ENCODE measurements at places on chromosomes 3 and 15.

- DNase-seq, result no peak
These were observed 180.6 kb downstream of the GREM1 start for GRCh38 chr15:32898414-32898813.

DNA sequence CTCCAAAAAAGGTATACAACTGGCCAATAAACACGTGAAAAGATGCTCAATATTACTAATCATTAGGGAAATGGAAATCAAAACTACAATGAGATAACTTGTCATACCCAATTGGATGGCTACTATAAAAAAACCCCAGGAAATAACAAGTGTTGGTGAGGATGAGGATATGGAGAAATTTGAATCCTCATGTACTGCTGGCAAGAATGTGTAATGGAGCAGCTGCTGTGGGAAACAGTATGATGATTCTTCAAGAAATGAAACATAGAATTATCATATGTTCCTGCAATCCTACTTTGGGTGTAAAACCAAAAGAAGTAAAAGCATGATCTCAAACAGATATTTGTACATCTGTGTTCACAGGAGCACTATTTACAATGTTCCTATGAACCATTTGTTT is 67.4 kb downstream of the RPLP1 start:
- DNase-seq, result no peak

DNA sequence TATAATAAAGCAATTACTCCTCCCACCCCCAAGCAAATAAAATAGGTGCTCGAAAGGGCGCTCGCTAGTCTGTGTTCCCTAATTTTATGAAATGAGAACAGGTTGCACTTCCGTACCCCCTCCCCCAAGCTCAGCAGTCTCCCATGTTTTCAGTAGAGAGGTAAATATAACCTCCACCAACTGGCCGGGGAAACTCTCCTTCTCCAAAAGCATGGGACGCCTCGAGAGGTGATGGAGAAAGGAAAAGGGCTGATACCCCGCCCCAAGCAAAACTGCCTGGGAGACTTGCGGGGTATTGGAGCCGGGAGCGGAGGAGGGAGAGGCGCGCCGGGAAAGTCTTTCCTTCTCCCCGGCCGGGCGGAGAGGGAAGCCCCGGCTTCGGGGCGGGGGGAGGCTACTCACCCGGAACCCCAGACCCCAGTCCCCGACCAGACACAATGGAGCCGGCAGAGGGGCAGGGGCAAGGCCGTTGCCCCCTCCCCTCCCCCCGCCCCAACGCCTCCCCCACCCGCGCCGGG is 605 bp downstream of the DCUN1D1 start:
- peak; percentile 19 for DNase-seq

GRCh38 chr3:8647137-8647985 is 2.8 kb upstream of the SSUH2 start:
- DNase-seq, result no peak

GRCh38 chr3:196931157-196931556 is 11.2 kb downstream of the NCBP2 start:
- DNase-seq, result no peak

DNA sequence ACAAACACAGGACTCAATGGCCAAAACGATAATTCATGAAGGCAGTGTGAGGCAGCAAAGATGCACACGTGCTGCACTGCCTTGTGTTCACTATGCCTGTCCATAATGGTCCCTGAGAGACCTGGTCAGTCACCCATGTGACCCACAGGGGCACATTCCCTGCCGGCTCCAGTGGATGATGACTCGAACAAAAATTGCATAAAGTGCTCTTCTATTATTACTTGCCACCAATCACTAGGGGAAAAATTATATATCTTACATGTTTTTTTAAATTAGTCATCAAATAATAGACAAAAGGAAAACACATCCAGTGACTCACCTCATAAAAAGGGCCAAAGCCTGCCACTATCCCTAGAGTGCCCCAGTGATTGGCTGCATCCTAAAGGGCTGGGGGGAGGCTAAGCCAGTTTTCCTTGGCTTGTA is 47.5 kb downstream of the UBP1 start:
- peak; percentile 97 for DNase-seq

DNA sequence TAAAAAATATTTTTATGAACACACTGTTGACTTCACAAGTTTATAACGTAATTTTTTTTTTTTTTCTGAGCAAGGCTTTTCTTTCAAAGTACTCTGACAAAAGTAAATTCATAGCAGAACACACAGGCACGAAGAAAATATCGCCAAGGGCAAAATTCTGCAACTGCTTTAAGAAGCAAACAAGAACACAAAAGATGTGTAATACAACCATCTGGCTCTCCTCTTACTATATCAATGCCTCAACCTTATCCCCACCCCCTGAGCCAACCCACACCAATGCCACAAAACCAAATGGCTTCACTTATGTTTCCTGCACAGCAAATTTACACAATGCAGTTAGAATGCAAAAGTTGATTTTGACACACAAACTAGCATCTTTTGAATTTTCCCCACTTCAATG is 274.2 kb downstream of the FOXP1 start:
- no peak for DNase-seq

DNA sequence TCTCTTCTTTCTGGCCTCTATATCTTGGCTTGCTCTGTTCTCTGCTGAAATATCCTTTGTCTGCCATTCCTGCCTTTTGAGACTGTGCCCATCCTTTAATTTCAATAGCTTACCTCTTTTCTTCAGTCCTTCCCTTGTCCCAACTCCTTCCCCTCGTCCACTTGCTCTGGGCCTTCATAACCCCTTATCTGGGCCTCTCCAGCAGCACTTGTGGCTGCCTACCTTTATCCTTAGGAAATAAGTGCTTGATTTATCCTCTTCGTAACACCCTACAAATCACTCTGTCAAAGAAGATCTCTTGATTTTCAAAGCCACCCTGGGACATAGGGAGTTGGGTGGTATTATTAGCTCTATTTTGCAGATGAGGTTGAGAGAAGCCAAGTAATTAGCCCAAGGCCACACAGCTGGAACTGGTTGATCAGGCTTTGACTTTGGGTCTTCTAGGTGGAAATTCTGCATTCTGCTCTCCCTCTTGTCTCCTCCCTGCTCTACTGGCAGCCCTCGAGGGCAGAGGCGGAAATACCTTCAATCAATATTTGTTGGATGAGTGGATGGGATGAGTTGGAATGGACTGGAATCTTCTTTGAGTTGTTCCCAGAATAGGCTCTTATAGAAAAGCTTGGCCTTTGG is 84.0 kb upstream of the TLE3 start:
- DNase-seq, result no peak

DNA sequence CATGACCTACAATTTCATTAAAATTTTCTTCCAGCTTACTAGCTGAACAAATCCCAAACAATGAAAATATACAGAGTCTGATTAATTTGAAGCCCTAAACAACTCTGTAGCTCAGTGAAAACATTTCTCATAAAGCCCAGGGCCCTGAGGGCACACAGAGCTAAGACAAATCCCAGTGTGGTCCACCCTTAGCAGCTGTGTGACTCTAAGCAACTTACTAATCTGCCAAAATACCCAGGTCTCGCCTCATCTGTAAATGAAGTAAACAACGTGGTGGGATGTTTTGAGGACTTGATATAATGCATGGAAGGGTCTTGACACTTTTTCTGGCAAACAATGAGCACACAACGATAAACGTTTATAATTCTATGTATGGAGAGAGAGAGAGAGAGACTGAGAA is 158.4 kb downstream of the FHIT start:
- DNase-seq, result no peak

DNA sequence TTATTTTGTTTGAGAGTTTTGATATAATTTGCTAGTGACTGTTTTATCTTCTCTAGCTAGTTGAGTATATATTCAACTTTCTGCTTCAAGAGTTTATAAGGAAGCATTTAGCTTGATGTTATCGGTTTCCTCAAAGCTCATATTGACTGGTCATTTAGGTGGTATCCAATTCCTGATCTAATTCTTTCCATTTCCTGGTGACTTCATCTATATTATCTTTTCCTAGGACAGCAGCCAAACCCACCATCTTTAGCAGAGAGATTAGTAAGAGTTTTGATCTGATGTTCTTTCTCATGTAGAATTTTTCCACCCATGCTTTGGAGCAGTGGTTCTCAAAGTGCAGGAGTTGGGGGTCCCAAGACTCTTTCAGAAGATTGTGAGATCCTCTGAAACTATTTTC is 148.6 kb upstream of the STT3B start:
- DNase-seq, result no peak
